ENCODE measurements at places on chromosomes 13 and 19. TPM values are rescaled to one million over a fixed set of nuclear protein-coding genes. Genes with fewer than 3 reads are reported as not detected.

GRCh38 chr19:17389957-17390664, 3.9 kb downstream of the CCDC194 start:
- DNase-seq: no peak

GRCh38 chr13:112442483-112443090, 66.4 kb downstream of the SPACA7 start:
- no peak for DNase-seq

DNA sequence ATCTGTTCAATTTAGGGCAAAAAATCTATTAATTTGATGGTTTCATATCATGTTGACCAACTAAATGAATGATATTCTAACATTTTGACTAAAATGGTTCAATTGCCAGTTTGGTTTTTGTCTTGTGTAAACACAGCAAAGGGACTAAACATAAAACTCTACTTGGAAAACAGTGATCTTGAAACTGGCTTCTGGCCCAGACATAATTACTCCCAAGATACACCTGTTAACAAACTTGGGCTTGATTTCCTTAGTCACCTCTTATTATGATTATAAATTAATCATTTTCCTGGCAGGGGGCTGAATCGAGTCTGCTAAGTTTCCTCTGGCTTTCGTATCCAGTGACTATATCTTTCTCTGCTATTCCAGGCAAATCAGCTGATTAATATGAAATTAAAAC, 78.0 kb upstream of the OXGR1 start:
- DNase-seq: no peak

DNA sequence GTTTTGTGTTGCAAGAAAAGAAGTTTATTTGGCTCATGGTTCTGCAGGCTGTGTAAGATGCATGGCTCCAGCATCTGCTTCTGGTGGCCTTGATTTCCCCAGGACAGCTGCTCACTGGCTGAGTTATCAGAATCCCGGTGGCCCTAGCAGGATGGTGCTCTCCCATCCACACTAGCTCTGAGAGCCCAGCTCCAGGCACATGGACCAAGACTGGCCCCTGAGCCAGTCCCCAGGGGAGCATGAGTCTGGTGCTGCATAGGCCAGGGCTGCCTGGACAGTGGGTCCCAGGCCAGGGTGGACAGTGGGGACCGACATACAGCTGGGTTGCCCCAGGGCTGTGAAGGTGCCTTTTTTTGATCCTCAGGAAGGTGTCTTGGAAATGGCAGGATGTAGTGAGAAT, 10.4 kb downstream of the ADGRE2 start:
- no peak for DNase-seq

DNA sequence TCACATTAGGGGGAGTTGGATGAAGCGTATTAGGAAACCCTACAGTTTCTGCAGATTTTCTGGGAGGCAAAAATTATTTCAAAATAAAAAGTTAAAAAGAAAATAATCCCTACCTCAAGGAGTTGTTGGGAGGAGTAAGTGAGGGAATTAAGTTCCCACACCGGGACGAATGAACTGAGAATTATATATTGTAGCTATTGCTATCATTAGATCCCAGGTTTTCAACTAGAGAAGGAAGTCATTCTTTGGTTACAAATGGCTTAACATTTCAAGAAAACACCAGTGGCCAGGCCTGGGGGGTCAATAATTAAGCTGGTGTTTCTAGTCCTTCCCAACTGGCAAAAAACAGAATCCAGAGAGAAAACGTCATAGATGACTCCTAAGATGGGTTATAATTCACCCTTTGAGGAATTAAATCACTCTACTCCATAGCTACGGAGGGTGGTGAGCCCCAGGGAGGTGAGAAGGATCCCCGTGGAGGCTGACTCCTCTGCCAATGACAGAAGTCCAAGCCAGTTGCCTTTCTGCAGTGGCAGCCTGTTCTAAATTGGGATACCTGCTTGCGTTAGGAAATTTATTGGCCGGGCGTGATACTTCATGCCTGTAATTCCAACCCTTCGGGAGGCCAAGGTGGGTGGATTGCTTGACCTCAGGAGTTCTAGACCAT, 1.2 kb upstream of the MYDGF start:
- no peak for DNase-seq

The YJEFN3 gene
- polyA plus RNA-seq: 0.94 TPM

The CYP2F1 gene
- not detected for polyA plus RNA-seq

The FBXL12 gene
- polyA plus RNA-seq: 35.3 TPM

The TMEM238 gene
- polyA plus RNA-seq: 0.15 TPM

The U2AF1L4 gene
- 18.3 TPM for polyA plus RNA-seq

The ZAR1L gene
- polyA plus RNA-seq: not detected

The NALCN gene
- 2.9 TPM for polyA plus RNA-seq
